Immature natural killer cell (primary cell): ENCODE measurements at places on chromosomes 1 and 21. TPM values are rescaled to one million over a fixed set of nuclear protein-coding genes. Genes with fewer than 3 reads are reported as not detected.

CHTOP gene
- 63.1 TPM for polyA plus RNA-seq

INAVA gene
- 0.10 TPM for polyA plus RNA-seq

OR10J1 gene
- not detected for polyA plus RNA-seq

NGF gene
- polyA plus RNA-seq = not detected

MAN1C1 gene
- 1.2 TPM for polyA plus RNA-seq

ELAPOR1 gene
- 0.54 TPM for polyA plus RNA-seq

FAM43B gene
- not detected for polyA plus RNA-seq

TPTE gene
- polyA plus RNA-seq = not detected

COL16A1 gene
- not detected for polyA plus RNA-seq

RHEX gene
- not detected for polyA plus RNA-seq

TNNI3K gene
- polyA plus RNA-seq = not detected

MROH9 gene
- polyA plus RNA-seq = not detected

GJA5 gene
- polyA plus RNA-seq = not detected

OR2M2 gene
- not detected for polyA plus RNA-seq

FNDC5 gene
- polyA plus RNA-seq = not detected

FBLIM1 gene
- polyA plus RNA-seq = not detected

KCNJ6 gene
- not detected for polyA plus RNA-seq

CNTN2 gene
- polyA plus RNA-seq = not detected

USH2A gene
- not detected for polyA plus RNA-seq

HHAT gene
- polyA plus RNA-seq = 0.38 TPM

PTPRC gene
- polyA plus RNA-seq = 1,000 TPM

CELA2B gene
- polyA plus RNA-seq = not detected
